ENCODE measurements at places on chromosomes 3 and 15.
A peak's percentile ranks its signal among the peaks of the same experiment; 100 is the strongest.

DNA sequence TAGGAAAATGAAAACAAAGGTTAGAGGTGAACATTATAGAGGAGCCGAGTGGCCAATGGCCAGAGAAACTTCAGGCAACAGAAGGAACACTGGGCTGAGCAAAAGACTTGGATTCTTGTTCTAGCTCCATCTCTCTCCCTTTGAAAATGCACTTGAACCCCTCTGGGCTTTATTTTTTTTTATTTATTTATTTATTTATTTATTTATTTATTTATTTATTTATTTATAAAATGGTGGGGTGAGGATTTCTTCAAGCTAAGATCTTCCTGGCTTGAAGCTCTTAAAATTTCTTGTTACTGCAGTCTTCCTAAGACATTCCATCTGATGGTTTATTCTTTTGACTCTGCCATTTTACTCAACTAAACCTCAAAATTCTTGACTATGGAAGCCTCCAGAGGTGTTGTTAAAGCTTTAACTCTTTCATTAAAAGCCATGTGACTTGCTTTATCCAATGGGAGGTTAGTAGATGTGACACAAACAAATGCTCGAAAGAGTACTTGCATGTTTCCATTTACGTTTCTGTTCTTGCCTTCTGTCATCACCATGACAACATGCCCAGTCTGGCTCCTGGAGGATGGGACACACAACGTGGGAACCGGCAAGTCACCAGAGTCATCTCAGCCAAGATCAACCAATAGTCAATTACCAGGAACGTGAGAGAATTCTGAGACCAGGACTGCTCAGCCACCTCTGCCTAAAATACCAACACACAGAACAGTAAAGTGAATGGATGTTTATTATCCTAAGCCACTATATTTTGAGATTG, 325.2 kb upstream of the CTNNB1 start:
- H3K27ac ChIP-seq = no peak overlapping the region
- H3K4me3 ChIP-seq = no peak overlapping the region
- ATAC-seq = no peak
- H3K4me1 ChIP-seq = no peaks in the 10 kb centered on the region
- no peaks in the 10 kb centered on the region for H3K36me3 ChIP-seq

DNA sequence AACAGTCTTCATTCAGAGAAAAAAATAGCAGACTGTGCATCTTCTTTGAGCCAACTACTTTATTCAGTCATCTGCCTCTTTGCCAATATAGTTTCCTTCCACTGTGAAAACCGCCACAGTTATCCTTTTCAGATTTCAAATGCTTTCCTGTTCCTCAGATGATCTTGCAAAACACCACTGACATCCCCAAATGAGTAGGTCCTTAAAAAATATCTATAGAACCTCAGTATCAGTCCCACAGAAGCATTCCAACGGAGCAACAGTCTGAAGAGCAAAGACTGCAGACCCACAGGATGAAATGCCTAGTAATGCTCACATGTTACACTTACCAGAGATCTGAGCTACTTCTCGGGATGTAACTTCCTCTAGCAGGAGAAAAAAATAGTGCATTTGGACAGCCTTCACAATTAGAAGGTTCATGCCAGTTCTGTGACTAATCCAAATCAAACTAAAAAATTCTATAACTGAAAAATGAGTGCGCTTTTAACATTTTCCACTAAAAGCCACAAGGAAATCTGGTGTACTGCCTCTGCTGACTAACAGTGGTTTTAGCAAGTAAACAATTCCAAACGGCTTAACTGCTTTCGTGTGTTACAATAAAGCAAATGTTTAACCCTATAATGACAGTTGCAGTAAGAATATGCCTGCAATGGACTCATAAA, at the start of gene ANKRD28:
Gene ANKRD28, minus strand, starts transcription at position 338 of the 662 bp plus-strand sequence. CDS start 1,458 bp downstream, outside the sequence.
- H3K4me3 ChIP-seq = peak within 1 kb of the TSS; percentile 66
- H3K4me1 ChIP-seq = peaks cover 68% of the 10 kb centered on the region
- ATAC-seq = no peak
- H3K36me3 ChIP-seq = peaks cover 3% of the 10 kb centered on the region
- no peaks in the 10 kb centered on the region for H3K27me3 ChIP-seq

DNA sequence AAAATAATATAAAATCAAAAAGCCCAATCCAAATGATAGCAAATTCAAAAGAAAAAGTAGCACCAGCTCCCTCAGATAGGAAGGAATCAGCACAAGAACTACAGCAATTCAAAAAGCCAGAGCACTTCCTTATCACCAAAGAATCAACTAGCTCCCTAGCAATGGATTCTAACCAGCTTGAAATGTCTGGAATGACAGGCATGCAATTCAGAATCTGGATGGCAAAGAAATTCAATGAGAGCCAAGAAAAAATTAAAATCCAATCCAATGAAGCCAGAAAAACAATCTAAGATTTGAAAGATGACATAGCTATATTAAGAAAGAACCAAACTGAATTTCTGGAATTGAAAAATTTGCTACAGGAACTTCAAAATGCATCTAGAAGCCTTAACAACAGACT, 1334.4 kb upstream of the ALCAM start:
- no peak overlapping the region for H3K27ac ChIP-seq
- no peaks in the 10 kb centered on the region for H3K36me3 ChIP-seq
- H3K4me3 ChIP-seq = no peak overlapping the region
- peaks cover 9% of the 10 kb centered on the region for H3K27me3 ChIP-seq

DNA sequence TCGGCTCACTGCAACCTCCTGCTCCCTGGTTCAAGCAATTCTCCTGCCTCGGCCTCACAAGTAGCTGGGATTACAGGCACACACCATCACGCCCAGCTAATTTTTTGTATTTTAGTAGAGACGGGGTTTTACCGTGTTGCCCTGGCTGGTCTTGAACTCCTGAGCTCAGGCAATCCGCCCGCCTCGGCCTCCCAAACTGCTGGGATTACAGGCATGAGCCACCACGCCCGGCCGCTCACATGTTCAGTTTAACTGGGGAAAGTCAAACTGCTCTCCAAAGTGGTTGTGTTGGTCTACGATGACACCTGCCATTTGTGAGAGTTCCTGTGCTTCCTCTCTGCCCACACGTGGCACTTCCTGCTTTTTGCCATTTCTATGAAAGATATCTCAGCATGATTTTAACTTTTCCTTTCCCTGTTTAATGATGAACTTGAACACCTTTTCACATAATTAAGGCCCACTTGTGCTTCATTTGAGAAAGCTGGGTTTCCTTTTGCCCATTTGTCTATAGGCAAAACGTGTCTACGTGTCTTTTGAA, 877 bp upstream of the GP5 start:
- H3K36me3 ChIP-seq = peaks cover 6% of the 10 kb centered on the region
- no peak for ATAC-seq
- H3K27me3 ChIP-seq = peaks cover 50% of the 10 kb centered on the region
- H3K4me1 ChIP-seq = peaks cover 41% of the 10 kb centered on the region

DNA sequence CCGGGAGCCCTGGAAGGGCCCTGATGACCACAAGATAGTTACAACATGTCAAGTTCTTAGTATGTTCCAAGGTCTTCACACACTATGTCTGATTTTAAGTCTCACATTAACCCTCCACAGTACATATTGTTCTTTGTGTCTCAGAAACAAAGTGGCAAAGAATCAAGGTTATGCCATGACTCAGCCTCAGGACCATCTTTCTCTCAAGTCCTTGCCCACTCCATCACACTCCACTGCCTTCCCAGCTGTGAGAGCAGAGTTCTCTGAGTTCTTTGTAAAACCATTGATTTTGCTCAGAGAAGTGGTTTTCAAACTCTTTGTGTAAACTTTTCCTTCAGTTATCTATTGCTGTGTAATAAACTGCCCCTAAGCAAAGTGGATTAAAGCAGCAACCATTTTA, 67.9 kb upstream of the C3orf80 start:
- H3K27me3 ChIP-seq = no peaks in the 10 kb centered on the region
- H3K36me3 ChIP-seq = no peaks in the 10 kb centered on the region
- no peaks in the 10 kb centered on the region for H3K4me1 ChIP-seq
- no peak for ATAC-seq
- no peak overlapping the region for H3K4me3 ChIP-seq
- no peak overlapping the region for H3K27ac ChIP-seq

- H3K27me3 ChIP-seq = no peaks in the 10 kb centered on the region
- no peak overlapping the region for H3K27ac ChIP-seq
- ATAC-seq = no peak
- H3K4me1 ChIP-seq = no peaks in the 10 kb centered on the region
- no peak overlapping the region for H3K4me3 ChIP-seq
Observed at GRCh38 chr3:84008623-84009022, 950.2 kb upstream of the CADM2 start.

GRCh38 chr3:140052771-140053702, 118.1 kb downstream of the CLSTN2 start:
- peaks cover 18% of the 10 kb centered on the region for H3K27me3 ChIP-seq
- no peak overlapping the region for H3K4me3 ChIP-seq
- no peak for ATAC-seq
- H3K36me3 ChIP-seq = no peaks in the 10 kb centered on the region

GRCh38 chr15:63494408-63494807, 10.0 kb upstream of the USP3 start:
- no peak for ATAC-seq
- H3K4me1 ChIP-seq = peaks cover 31% of the 10 kb centered on the region
- H3K4me3 ChIP-seq = no peak overlapping the region
- H3K27ac ChIP-seq = peak overlapping the region; percentile 69

GRCh38 chr3:152266221-152266995, 2.3 kb upstream of the MBNL1 start:
- peaks cover 25% of the 10 kb centered on the region for H3K36me3 ChIP-seq
- no peak for ATAC-seq
- H3K4me3 ChIP-seq = no peak overlapping the region
- H3K4me1 ChIP-seq = peaks cover 43% of the 10 kb centered on the region
- peak overlapping the region; percentile 95 for H3K27ac ChIP-seq
- no peaks in the 10 kb centered on the region for H3K27me3 ChIP-seq

DNA sequence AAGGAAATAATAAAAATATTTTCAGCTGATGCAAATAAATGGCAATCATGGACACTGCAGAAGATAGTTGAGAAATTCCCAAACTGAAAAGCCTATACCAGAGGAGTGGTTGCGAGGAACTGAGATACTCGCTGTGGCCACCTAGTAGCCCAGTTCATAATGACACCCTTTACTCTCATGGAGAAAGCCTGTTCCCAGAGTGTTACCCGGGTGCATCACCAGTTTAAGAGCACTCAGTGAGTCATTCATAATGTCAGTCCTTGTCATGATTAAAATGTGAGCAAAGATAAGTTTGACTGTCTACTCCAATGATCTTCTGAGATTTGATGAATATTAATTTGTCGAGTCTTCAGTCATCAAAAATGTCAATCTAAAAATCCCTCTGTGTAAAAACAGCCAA, 138.4 kb upstream of the LRRC3B start:
- H3K27me3 ChIP-seq = no peaks in the 10 kb centered on the region
- no peak for ATAC-seq
- H3K4me3 ChIP-seq = no peak overlapping the region
- H3K36me3 ChIP-seq = no peaks in the 10 kb centered on the region
- H3K4me1 ChIP-seq = no peaks in the 10 kb centered on the region
- H3K27ac ChIP-seq = no peak overlapping the region

GRCh38 chr3:15310491-15311370, 21.7 kb downstream of the SH3BP5 start:
- H3K27me3 ChIP-seq = no peaks in the 10 kb centered on the region
- peak overlapping the region; percentile 85 for H3K27ac ChIP-seq
- peaks cover 69% of the 10 kb centered on the region for H3K4me1 ChIP-seq

DNA sequence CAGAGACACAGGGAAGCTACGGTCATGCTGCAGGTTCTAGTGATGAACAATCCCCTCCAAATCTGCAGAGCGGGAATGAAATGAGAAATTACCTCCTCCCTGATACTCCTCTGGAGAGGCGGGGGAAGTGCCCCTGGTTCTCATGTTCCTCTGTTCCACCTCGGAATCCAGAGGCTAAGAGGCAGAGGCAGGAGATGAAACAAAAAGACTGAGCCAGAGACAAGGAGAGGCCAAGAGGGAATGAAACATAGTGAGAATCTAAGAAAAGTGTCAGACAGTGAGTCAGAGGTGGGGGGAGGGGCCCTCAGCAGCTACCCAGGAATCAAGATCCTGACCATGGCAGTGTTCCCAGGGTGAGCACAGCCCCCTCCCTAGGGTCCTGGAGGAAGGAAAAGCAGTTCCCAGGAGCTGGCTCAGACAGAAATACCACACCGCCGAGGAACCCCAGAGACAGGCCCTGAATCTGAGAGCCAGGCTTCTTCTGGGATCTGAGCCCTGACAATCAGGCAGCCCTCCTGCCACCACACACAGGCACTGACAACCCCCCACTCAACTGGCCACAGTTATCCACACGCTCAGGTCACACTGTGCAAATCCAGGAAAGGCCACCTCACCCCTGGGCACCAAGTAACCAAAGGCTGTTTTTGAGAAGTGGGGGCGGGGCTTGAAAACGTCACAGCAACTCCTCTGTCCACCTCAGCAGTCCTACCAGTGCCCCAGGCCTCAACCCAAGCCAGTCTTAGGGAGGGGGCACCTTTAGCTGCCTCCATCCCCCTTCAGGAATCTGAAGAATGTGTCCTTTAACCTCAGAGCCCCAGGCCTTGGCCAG, 2.4 kb downstream of the CSRNP1 start:
- ATAC-seq = no peak
- H3K36me3 ChIP-seq = peaks cover 23% of the 10 kb centered on the region
- no peaks in the 10 kb centered on the region for H3K27me3 ChIP-seq
- H3K27ac ChIP-seq = peak overlapping the region; percentile 87

- peak overlapping the region; percentile 97 for H3K4me3 ChIP-seq
- ATAC-seq = no peak
- H3K36me3 ChIP-seq = no peaks in the 10 kb centered on the region
- peaks cover 40% of the 10 kb centered on the region for H3K4me1 ChIP-seq
Observed at GRCh38 chr3:105365391-105366325, 1.1 kb upstream of the ALCAM start.
